ENCODE measurements at places on chromosomes 6 and 20.

DNA sequence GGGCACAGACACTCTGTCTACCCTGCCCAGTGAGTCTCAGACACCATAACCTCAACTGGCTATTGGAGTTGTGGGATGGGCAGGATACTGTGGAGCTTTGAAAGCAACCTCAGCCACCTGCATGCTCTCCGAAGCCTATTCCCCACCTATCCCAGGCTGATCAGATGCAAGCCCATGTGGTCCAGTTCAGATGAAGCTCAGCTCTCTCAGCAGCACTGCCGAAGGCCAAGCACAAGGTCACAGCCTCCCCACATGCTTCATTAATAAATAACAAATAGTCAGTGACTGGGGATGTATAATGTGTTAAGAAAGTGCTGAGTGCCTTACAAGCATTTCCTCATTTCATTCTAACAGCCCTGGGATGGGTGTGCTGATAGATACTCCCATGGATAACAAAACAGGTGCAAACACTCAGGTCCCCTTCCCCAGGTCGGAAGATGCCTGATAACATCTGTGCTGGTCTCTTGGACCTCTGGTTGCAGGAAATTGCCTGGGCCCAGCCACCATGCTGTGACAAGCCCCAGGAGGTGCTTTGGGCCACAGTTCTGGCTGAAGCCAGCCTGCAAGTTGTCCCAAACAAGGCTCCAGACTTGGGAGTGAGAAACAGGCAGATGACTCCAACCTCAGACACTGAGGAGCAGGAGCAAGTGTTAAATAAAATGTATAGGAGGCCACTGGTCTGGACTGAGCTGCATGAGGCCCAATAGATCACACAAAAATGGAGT, 3.7 kb downstream of the ACSS1 start:
- DNase-seq: no peak

DNA sequence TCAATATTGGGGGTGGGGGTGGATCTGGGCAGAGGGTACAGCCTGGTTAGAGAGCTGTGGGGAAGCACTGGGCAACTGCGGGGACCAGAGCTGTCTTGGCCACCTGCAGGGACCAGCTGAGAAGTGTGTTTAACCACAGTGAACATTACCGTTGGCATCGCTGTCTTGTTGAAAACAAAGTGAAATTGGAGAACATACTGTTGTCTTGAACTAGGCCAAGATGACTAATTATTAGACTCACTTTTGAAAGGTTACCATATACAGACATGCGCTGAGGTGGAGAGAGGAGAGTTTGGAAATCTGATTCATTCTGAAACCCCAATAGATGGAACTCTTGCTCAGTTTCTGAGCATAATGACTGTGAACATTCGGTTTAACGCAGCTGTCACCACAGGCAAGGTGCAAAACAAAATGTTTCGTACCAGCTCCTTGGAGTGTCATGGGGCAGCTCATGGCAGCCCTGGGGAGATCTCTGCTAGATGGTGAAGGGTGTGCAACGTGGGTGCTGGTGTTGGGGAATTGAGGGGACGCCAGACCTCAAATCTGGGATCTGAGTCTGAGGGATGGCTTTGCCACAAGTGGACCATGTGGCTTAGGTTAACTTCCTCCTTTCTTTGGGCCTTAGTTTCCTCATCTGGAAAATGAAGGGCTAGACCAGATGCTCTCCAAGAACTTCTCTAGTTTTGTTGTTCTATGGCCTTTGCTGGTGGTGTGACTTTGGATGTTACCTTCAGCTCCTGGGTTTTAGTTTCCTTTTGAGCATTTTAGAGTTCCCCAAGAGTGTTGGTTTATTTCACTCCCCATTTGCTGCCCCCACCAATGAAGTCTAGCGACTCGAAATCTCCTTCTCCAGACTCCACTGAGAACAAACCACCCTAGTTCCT, 24.6 kb upstream of the GTSF1L start:
- DNase-seq: no peak

GRCh38 chr6:32886681-32887383, 32.8 kb downstream of the PSMB9 start:
- DNase-seq: no peak

- peak; percentile 48 for DNase-seq
Observed at GRCh38 chr6:148263010-148263409, 79.6 kb upstream of the SASH1 start.

- DNase-seq: no peak
Observed at GRCh38 chr6:64694356-64694755, 1012.7 kb downstream of the EYS start.

- no peak for DNase-seq
Observed at GRCh38 chr20:23106271-23106851, 20.2 kb upstream of the CD93 start.

GRCh38 chr6:74249658-74250057, 553.7 kb downstream of the CD109 start:
- DNase-seq: no peak

GRCh38 chr20:17504898-17505635, 26.1 kb downstream of the BFSP1 start:
- DNase-seq: peak; percentile 91

DNA sequence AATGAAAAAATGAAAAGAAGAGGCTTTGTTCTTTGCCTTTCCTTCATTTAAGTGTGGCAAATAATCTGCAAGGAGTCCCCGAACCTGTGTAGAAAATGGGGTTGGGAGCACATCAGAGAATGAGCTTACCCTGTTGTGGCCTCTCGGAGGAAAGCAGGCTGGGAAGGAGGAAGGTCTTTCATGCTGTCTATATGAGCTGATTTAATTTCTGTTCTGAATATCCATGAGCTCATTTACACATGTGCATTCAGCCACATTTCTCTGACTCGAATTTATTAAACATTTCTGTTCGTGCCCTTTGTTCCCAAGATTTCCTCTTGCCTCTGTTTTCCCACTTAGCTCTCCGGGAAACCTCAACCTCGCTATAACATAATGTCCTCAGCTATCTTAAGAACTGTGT, 584.4 kb upstream of the CDH4 start:
- no peak for DNase-seq

DNA sequence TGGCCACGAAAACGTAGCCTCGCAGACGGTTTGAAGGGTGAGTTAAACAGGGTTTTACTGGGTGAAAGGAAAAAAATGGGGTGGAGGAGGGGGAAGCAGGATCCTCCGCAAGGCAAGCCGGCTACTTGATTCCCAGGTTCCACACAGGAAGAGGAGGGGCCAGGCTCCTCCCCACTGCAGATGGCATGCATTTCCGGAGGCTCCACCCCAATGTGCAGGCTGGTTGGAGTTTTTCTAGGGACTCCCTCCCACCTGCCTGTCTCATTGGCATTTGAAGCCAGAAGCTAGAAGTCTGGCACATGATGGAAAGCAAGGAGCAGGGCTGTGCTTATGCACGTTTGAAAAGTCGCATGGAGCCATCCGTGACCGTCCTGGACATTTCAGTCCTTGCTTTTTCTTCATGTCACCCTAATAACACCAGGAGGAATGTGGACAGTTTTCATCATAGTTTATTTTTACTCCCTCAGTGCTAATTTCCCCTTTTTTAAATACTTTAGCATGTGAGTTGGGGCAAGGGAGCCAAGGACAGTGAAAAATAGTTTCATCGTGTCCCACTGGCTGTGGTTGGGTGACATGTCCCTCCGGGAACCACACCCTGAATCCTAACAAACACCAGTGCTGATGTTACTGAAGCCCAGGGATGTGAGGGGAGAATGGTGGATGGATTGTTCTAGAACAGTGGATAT, 100.1 kb upstream of the INSM1 start:
- DNase-seq: no peak

DNA sequence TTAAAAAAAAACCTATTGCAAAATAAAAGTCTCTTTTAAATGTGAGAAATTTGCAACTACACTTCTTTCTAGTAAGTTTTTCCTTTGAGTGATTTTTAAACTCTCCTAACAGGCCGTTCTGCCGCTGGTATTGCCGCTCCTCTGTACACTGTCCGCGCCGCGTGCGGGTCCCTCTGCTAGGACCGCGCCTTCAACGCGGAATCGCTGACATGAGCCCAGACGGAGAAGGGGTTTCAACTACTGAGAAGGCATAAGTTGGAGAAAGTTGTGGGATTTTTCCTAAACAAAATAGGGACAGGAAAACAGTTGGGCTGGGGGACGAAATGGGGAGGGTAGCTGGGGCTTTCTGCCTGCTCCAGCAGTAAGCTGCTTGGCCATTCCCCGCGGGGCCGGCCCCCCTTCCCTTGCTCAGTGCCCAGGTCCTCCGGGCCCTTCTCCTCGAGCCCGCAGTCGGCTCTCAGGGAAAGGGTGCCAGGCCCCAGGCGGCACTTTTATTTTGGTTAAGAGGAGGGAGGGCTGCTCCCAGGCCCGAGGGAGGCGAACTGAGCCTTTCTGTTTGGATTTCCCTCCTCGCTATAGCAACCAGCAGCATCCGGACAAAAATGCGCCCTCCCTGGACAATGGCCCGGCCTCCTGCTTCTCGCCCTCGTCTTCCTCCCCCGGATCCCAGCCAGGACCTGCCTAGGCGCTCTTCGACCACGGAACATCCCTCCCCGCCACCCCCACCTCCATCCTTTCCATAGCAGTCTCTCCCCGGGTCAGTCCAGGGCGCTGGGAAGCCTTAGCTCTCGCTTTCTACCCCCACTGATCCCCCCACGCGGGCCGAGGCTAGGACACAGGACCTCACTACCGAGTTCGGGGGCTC, 6.8 kb upstream of the POU3F2 start:
- no peak for DNase-seq

DNA sequence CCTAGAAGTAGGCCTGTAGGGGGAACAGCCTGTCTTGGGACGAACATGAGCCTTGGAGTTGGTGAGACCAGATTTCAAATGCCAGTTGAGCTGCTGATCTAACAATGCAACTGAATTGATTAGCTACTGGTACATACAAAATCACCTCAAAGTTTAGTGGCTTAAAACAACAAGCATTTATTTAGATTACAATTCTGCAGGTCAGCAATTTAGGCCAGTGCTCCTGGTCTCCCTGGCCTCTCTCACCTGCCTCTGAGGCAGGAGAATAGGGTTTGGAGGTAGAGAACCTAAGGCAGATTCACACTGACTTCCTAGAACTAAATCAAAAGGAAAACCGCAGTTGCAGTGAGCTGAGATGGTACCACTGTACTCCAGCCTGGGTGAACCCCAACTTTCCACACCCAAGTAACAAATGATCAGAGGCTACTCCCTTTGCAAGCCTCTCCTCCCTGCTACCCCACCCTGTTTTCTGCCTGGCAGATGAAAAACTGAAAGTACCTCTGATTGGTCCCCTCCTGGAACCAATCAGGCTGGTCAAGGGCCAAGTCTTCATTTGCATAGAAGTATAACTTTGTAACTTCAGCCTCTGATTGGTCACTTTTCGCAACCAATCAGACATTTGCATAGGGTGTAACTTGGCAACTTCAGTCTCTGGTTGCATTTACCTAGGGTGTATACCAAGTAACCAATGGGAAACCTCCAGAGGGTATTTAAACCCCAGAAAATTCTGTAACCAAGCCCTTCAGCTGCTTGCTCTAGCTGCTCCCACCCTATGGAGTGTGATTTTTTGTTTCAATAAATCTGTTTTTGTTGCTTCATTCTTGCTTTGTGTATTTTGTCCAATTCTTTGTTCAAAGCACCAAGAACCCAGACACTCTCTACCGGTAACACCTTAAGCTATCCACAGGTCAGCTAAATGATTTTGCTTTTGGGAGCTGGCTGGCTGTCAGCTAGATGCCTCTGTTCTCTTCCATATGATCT, 8.1 kb upstream of the UBR2 start:
- no peak for DNase-seq

- DNase-seq: no peak
Observed at GRCh38 chr20:12264711-12265110, 347.0 kb downstream of the BTBD3 start.

DNA sequence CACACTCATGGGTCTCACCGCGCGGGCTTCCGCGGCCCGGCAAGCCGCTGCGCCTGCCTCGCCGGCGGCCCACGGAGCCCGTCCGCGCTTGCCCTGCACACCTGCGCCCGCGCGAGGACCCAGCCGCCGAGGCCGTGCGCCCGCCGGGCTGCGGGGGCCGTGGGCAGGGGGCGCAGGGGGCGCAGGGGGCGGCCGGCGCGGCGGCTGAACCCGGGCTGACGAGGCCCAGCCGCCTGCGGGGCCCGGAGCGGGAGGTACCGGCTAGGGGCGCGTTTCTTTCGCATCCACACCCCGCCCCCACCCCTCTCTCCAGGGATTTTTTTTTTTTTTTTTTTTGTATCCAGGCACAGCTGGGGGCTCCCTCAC, 43.8 kb upstream of the OSTM1 start:
- no peak for DNase-seq

- no peak for DNase-seq
Observed at GRCh38 chr6:116144605-116145004, 18.7 kb upstream of the COL10A1 start.

DNA sequence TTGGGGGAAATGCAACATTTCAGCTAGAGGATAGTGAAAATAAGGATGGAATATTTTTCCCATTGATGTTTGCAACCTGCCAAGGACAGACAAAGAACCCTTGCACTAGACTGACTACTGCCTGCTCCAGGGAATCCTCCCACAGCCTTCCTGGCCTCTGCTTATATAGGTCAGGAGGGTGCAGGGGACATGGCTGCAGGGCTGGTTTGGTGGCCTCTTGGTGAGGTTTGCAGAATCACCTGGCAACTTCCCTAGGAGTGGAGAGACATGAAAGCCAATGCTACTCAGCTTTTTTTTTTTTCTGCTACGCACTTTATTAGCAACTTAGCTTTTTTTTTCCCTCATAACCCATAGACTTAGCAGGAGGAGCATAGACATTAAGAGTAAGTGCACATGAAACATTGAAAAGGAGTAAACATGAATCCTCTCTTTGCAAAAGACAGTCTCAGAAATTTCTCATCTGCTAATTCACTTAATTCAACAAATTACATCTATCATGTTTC, 39.8 kb upstream of the CDYL start:
- DNase-seq: no peak

DNA sequence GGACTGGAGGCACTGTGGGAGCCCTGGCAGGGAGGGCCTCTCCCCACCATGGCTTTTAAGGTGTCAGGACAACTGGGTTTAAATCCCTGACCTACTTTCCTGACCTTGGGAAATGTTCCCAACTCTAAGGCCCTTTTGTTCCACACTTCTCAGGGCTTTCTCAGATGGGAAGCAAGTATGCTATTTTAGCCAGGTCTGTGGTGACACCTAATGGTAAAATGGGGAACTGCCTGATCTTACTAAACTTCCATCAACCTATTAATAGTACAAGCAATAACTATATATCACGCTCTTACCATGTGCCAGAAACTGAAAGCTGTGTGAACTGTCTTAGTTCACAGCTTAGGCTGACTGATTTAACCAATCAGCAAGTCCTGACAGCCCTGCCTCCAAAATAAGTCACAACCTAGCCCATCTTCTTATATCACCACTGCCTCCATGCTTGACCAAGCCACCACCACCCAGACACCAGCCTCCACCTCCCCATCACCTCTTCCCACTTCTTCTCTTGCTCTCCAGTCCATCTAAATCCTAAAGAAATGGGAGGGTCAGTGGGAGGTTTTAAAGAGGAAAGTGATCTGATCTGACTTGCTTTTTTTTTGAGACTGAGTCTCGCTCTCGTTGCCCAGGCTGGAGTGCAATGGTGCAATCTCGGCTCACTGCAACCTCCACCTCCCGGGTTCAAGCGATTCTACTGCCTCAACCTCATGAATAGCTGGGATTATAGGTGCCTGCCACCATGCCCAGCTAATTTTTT, 6.9 kb upstream of the BLCAP start:
- DNase-seq: peak; percentile 76

Measured in lower leg skin (tissue), 4 donors.